ENCODE measurements at places on chromosomes 12 and 14.

DNA sequence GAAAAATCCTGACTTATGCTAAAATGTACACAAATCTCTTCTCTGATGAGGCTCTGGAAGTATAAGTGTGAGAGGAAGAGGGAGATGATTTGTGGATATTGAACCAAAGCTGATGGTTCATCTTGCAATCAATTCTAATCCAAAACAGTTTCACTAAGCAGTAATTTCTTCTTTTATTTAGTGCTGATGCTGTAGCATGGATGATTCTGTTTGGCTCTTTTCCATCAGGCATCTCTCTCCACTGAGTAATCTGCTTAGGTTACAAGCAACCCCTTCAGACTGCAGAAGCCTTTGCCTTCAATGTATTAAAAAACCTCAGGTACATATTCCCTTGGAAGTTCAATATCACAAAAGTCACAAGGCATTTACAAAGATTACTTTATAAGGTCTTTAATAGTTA lies 159.1 kb upstream of the CCDC198 start:
- no peak for DNase-seq

DNA sequence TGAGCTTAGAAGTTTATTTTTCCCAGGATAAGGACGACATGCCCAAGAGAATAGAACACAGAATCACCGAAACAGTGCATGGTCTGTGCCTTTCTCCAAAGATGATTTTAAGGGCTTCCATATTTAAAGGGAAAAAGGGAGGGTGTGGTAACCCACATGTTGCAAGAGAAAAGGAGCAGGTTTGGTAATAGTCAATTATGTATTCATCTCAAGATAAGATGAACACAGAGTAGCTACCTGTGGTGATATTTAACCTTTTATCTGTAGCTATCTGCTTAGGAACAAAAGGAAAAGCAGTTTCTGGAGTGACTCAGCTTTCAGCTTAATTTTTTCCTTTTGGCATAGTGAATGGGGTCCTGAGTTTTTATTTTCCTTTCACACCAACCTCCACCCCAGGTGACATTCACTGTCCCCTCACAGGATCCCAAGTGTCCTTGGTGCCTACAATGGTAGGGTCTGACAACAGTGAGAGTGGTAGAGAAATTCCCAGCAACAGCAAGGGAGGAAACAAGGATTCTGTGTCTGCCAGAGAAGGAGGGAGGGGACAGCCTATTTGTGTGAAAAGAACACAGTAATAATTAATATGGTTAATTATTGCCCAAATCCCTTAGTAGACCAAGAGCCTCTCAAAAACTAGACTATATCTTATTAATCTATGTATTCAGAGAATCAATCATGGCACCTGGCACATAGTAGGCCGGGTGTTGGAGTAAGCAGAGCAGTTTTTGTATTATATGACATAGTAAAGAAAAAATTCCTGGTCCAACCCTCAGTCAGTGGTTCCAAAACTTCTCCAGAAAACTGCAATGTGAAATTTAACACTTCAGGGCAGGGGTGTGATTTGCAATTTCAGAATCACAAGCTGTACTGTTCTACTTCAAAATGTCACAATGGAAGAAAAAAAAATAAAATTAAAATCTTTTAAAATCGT lies 154.5 kb downstream of the PHLDA1 start:
- DNase-seq = no peak

GRCh38 chr12:5561057-5561456 lies 129.1 kb downstream of the NTF3 start:
- DNase-seq = no peak

DNA sequence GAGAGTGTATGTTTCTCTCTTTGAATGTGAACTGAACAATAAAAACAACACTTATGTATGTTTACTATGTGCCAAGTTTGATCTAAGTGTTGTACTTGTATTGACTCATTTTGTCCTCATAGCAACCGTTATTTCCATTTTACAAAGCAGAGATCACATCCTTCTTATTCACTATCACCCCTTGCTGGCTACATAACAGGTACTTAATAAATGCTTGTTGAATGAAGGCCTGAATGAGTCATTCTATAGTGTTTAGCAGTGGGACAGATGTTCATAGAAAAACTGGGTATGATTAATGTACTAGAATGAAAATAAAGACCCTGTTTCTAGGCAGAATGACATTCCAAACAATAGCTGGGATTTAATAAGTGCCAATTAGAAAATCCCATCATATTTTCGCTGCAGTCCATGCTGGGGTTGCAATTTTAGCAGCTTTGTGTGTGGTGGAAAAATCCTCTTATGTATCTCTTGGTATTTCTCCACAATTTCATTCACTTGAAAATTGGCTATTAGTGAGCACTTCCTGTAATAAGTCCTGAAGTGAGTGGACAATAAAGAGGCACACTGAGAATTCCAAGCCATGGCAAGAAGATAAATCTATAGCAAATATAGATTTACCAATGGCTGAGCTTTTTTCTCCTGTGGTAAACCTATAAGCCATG lies 86.0 kb downstream of the FAR2 start:
- no peak for DNase-seq

- no peak for DNase-seq
Observed at GRCh38 chr14:94342334-94342934, 19.3 kb upstream of the SERPINA6 start.

DNA sequence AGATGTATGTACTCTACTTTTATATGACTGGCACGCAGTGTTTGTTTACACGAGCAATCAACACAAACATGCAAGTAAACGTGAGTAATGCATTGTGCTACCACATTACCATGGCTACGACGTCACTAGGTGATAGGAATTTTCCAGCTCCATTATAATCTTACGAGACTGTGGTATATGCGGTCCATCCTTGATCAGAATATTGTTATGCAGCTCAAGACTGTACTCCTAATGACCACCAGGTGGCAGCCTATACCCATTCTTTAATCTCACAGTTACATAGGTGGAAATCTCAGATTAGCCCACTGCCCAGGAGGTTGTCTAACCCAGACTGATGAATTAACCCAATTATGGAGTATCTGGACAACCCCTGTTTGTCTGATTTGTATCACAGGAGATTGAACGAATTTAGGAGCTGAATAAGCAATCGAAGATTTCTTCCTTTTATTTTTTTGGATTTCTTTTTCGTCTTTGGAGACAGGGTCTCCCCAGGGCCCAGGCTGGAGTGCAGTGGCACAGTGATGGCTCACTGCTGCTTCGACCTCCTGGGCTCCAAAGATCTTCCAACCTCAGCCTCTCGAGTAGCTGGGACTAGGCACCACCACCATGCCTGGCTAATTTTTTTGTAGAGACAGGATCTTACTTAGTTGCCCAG lies 8.7 kb upstream of the TESPA1 start:
- peak; percentile 44 for DNase-seq

- DNase-seq = no peak
Observed at GRCh38 chr12:93442411-93443340, 929 bp upstream of the UBE2N start.

- peak; percentile 33 for DNase-seq
Observed at GRCh38 chr14:71597955-71598660, 334.1 kb upstream of the RGS6 start.

DNA sequence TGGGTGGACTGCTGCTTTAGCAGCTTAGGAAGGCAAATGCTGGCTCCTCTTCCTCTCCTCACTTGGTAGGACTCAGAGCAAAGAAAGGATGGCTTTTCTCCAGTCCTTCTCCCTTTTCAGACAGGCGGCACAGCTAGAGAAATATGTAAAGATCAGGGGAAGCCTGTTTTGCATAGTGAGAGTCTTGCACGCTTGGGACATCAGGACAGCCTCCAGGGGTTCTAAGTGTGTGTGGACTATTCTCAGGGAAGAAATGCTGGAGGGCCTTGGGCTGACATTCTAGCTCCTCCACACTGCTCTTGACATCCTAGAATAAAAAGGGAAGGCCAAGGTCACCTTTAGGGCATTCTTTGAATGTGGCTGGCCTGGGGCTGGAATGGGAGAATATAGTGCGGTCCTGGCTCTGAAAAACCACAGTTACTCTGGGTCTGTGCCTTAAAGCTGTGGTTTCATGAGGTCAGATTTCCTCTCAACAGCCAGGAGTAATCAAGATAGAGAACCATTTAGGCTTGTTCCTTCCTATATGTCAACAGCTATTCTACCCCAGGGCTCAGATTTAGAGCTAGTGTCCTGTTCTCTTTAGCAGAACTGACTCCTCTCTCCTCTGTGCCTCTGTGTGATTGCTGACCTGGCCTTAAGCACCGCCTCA lies 24.3 kb downstream of the CMA1 start:
- no peak for DNase-seq
